ENCODE measurements at places on chromosomes 1 and 21.

- DNase-seq = no peak
Observed at GRCh38 chr21:44941567-44941966, 1.7 kb downstream of the SLX9 start.

- DNase-seq = no peak
Observed at GRCh38 chr1:241622669-241623068, 17.5 kb downstream of the CHML start.

- DNase-seq = no peak
Observed at GRCh38 chr1:77170687-77171086, 48.5 kb downstream of the PIGK start.

DNA sequence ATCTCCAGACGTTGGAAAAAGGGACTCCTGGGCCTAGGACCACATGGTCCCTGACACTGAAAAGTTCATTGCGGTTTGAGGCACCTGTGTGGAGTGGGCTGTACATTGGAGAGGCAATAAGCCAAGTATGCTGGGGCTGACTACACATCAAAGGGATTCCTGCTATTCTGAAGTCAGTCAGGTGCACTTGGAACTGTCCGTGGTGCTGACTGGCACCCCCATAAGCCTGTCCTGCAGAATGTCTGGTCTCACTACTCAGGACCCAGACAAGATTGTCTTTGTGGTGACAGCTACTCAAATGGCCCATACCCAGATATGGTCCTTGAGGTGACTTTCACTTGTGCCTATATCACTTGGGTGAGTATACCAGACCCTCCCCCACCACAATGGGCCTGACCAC is 150.6 kb downstream of the RWDD3 start:
- DNase-seq = no peak

GRCh38 chr1:220902916-220903315 is 23.7 kb downstream of the HLX start:
- DNase-seq = no peak

DNA sequence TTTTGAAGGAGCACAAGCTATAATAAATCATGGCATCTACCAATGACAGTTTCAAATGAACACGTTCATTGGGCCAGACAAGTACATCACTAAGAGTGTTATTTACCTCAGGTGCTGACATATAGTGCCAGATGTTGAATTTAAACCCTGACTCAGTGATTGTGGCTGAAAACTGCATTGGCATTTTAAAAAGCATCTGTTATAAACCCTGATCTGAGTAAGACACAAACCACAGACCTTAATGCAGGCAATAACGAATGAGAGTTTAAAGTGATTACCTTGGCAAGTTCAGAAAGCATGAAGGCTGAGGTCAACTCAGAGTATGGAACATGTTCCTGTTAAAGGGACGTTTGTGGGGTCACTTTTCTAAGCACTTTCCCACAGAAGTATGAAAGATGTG is 865.1 kb upstream of the TMPRSS15 start:
- no peak for DNase-seq

DNA sequence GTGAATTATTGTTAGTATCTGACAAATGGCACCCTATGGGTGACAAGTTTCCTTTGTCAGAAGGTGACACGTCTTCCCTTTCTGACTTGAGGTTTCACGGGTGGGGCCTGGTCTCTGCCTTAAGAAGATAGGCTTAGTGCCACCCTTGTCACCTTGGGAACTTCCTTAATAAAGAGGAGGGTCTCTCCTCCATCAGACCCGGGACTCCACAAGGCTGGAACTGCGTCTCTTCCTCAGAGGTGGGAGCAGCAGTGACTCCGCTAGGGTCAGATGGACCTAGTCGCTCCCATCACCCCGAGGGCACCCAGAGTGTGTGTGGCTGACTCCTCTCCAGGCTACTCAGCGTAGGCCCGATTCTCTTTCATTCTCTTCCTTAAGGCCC is 774 bp upstream of the WDTC1 start:
- DNase-seq = no peak

DNA sequence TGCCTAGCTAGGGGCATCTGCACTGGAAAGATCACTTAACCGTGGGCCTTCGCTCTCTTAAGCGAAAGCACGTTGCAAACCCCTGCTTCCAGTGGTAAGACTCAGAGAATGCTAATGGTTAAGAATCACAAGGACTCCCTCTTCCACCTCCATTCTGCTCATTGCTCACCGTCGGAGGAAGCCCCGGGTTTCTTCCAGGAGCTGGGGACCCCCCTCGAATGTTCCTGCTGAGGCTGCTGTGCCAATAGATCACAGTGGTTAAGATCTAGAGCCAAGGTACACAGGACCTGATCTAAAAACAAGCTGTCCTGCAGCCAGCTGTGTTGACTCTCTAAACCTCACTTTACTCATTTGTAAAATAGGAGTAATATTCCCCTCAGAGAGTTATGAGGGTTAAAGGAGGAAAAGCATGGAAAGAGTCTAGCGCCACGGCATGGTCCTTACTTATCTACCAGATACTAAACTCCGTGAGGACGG is 765 bp downstream of the VAMP3 start:
- no peak for DNase-seq

- no peak for DNase-seq
Observed at GRCh38 chr1:6495540-6496364, 4.3 kb upstream of the PLEKHG5 start.

GRCh38 chr1:212496682-212497081 is 64.0 kb downstream of the NENF start:
- no peak for DNase-seq

GRCh38 chr1:94522304-94522703 is 19.3 kb downstream of the F3 start:
- no peak for DNase-seq

DNA sequence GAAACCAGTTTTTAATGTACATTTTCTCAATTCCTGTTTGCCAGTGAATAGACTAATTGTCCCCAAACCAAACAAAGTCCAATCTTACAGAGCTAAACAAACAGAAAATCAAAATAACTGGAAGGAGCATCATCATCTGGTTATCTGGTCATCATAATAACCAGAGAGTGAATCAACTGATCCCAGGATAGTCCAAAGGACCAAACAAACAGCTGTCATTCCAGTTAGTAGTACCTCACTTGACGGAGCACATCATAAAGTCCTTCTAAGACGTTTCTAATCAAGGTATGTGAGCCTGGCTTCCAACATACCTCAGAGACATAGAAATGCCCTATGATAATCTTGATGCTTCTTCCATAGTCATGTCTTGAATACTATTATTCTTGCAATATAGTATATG is 240.5 kb downstream of the LTN1 start:
- no peak for DNase-seq

- no peak for DNase-seq
Observed at GRCh38 chr1:26191739-26192138, 1.3 kb downstream of the CATSPER4 start.

- DNase-seq = no peak
Observed at GRCh38 chr1:92125204-92125603, 45.1 kb downstream of the BTBD8 start.

DNA sequence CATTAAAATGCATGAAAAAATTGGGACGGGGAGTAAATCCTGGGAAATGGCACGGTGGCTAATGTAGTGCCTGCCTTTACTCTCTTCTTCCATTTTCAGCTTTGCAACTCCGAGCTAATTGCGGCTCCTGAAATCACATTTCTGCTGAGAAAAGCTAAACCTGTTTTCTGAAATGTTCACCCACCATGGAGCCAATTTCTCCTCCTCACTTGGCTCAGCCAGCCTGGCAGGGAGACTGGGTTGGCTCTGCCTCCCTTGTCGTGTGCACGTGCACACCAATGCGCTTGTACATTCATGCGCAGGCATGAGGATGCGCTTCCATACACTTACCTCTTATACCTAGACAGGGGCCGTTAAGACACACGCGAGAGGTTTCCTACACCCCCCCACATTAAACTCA is 165.4 kb downstream of the PLXNA2 start:
- DNase-seq = no peak

GRCh38 chr1:15402809-15403450 is 6.8 kb upstream of the EFHD2 start:
- no peak for DNase-seq

- DNase-seq = no peak
Observed at GRCh38 chr1:200558866-200559459, 61.6 kb downstream of the KIF14 start.

GRCh38 chr21:40158366-40158765 is 291.1 kb downstream of the PCP4 start:
- DNase-seq = no peak

DNA sequence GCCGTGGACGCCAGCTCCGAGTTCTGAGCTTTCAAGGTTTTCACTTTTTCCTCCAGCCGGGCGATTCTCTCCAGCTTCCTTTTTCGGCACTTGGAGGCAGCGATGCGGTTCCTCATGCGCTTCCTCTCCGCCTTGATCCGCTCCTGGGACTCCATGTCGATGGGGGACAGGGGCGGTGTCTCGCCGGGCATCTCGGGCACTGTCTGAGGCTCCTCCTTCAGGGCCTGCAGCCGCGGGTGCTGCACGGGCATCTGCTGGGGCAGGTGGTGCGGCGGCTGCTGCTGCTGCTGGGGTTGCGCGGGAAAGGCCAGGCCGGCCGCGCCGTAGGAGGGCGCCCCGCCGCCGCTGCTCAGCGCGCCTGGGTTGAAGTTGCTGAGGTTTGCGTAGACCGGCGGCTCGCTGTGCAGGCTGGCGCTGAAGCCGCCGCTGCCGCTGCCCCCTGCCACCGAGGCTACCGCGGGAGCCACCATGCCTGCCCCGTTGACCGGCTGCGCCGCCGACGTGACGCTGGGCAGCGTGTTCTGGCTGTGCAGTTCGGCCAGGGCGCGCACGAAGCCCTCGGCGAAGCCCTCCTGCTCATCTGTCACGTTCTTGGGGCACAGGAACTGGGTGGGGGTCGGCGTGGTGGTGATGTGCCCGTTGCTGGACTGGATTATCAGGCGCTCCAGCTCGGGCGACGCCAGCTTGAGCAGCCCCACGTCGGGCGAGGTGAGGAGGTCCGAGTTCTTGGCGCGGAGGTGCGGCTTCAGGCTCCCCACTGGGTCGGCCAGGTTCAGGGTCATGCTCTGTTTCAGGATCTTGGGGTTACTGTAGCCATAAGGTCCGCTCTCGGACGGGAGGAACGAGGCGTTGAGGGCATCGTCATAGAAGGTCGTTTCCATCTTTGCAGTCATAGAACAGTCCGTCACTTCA is 1.4 kb downstream of the JUN start:
- DNase-seq = no peak

DNA sequence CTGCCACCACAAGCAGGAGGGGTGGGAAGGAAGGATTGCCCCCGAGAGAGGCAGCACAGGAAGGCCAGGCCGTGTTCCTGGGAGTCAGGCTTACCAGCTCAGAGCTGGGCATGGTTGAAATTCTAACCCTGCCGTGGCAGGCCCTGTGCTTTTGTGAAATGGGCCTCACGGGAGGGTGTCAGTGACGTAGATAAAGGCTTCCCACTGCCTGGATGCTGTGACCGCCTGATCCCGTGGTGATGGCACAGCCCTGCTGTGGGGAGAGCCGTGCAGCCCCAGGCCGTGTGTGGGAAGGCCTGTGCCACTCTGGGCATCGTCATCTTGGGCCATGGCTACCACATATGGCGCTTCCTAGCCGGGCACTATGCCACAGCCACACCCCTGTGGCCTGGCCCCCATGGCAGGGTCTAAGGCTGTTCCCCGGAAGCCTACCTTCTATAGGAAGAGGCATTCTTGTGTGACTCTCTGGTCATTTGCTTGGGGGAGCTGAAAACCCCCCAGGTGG is 161.3 kb downstream of the PCBP3 start:
- DNase-seq = no peak

DNA sequence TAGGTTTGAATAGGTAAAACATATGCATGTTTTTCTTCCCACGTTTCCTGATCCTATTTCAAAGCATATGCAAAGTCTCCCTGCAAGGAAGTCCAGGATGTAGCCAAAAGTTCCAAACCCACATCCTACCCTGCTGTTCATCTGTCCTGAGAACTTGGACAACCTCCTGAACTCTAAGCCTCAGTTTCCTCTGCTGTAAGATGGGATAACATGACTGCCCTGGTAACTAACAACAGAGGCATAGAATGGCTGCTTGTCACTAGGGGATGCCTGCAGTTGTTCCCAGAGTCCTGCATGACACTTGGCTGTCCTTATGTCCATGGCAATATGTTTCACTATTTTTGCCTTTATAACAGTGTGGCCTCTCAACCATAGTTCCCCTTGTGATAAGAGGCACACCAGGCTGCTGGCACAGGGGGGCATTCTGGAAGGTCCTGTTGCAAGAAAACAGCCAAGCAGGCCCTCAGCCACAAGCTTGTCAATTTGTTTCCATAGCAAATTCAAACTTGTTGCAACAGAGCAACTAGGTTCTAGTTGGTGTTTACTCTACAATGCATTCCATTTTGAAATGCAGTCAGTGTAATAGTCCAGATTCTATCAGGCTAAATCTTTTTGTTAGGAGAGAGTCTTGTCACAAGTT is 1.5 kb upstream of the HDGF start:
- no peak for DNase-seq

GRCh38 chr1:243407284-243408018 is 151.6 kb downstream of the SDCCAG8 start:
- DNase-seq = no peak

DNA sequence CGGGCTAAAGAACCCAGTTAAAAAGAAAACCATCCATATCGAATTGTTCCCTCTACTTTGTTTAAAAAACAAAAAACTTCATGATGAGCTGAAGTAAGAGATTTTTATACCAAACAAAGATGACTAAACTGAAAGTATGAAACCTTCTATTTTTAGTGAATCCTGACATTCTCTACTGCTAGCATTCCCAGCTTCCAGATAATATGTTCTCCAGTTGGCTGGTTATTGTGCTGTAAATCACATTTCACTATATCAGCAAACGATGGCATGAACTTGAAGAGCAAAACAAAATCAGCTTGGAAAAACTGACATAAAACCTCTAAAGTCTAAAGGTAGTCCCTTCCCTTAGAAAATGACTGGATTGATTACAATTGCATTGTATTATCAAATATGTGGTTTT is 68.1 kb upstream of the APP start:
- DNase-seq = no peak

GRCh38 chr21:35520856-35521255 is 471.8 kb upstream of the RUNX1 start:
- DNase-seq = no peak

DNA sequence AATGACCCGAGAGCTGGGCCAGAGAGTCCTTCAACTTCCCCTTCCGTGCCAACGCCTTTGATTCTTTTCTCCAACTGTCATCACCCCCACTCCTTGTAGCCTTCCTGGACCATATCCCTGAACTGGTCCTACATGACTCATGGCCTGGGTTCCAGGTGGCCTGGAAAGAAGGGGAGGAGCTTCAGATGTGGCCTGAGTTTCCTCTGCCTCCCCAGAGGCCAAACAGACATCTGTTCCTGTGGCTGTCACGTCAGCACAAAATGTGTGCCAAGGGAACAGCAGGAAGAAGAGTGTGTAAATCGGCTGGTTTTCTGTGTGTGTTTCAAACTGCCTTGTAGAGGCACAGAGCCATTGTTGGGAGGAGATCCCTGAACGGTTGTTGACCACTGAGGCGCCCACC is 24.9 kb upstream of the KIRREL1 start:
- DNase-seq = no peak

- DNase-seq = no peak
Observed at GRCh38 chr1:9207086-9207485, 27.5 kb upstream of the H6PD start.

DNA sequence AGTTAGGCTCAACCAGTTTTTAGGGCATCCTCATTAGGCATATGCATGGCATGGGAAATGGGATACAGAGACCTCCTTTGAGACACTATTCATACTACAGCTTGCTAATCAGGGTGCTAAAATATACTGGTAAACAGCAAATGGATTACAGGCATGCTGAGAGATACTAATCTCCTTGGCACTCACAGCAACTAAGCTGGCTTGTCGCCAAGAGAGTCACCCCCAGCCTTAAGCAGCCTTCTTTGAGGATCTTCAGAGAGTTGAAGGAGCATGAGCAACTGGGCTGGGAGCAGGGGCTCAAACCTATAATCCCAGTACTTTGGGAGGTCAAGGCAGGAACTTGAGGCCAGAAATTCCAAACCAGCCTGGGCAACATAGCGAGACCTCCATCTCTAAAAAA is 120.1 kb upstream of the NR5A2 start:
- DNase-seq = no peak
